T-helper 17 cell (primary cell): ENCODE measurements at places on chromosomes 16 and 17.

- H3K27ac ChIP-seq: no peak overlapping the region
- H3K36me3 ChIP-seq: no peaks in the 10 kb centered on the region
- H3K4me3 ChIP-seq: no peak overlapping the region
- H3K27me3 ChIP-seq: peaks cover 17% of the 10 kb centered on the region
- no peak for DNase-seq
- H3K4me1 ChIP-seq: peaks cover 8% of the 10 kb centered on the region
These were observed 11.9 kb downstream of the MCRIP1 start for GRCh38 chr17:81821147-81821546.

DNA sequence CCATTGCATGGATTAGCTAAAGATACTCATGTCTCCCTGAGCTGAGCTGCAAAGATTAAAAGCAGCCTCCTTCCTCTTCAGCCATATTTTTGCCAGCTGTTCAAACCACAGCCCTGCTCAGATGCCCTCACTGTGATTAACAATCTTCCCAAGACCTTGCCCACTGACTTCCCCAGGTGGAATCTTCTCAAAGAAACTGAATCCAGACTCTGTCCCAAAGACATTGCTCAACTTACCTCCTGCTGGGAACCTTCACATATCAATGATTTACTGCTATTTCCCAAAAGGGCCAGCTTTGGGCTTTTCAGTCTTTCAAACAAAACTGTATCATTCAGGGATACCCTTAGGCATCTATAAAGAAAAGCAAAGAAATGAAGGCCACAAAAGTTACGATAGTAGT lies 9.2 kb downstream of the C17orf67 start:
- no peak overlapping the region for H3K27ac ChIP-seq
- H3K36me3 ChIP-seq: peaks cover 3% of the 10 kb centered on the region
- no peak overlapping the region for H3K4me3 ChIP-seq
- H3K4me1 ChIP-seq: peaks cover 10% of the 10 kb centered on the region

- peaks cover 21% of the 10 kb centered on the region for H3K27me3 ChIP-seq
- no peaks in the 10 kb centered on the region for H3K36me3 ChIP-seq
- no peak for DNase-seq
- H3K4me3 ChIP-seq: no peak overlapping the region
- H3K4me1 ChIP-seq: peaks cover 4% of the 10 kb centered on the region
- no peak overlapping the region for H3K27ac ChIP-seq
These were observed 60.4 kb downstream of the NOG start for GRCh38 chr17:56653877-56654276.

DNA sequence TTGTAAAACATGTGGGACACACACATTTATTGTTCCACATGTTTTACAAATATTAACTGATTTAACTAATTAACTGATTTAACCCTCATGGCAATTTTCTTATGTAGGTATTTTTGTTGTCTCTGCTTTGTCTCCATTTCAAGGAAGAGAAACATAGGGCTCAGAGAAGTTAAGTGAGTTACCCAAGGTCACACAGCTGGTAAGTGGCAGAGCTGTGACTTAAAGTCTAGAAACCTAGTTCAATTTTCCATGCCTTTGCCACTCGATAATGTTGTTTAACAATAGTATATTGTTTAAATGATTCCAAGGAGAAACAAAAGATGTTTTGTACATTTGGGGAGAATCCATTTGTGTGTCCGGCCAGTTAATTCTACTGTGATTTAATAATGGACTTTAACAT lies 284.1 kb upstream of the CDH5 start:
- H3K27ac ChIP-seq: no peak overlapping the region
- H3K27me3 ChIP-seq: peaks cover 36% of the 10 kb centered on the region
- H3K4me3 ChIP-seq: no peak overlapping the region
- no peaks in the 10 kb centered on the region for H3K36me3 ChIP-seq
- no peak for DNase-seq

GRCh38 chr17:76272541-76273444 lies 7.6 kb downstream of the UBALD2 start:
- no peaks in the 10 kb centered on the region for H3K36me3 ChIP-seq
- peaks cover 50% of the 10 kb centered on the region for H3K4me1 ChIP-seq
- peak overlapping the region; percentile 94 for H3K27ac ChIP-seq
- DNase-seq: no peak
- H3K4me3 ChIP-seq: peak overlapping the region; percentile 85

GRCh38 chr17:27565874-27566670 lies 64.9 kb upstream of the LGALS9 start:
- H3K27ac ChIP-seq: no peak overlapping the region
- H3K27me3 ChIP-seq: no peaks in the 10 kb centered on the region
- DNase-seq: no peak
- H3K36me3 ChIP-seq: peaks cover 5% of the 10 kb centered on the region

DNA sequence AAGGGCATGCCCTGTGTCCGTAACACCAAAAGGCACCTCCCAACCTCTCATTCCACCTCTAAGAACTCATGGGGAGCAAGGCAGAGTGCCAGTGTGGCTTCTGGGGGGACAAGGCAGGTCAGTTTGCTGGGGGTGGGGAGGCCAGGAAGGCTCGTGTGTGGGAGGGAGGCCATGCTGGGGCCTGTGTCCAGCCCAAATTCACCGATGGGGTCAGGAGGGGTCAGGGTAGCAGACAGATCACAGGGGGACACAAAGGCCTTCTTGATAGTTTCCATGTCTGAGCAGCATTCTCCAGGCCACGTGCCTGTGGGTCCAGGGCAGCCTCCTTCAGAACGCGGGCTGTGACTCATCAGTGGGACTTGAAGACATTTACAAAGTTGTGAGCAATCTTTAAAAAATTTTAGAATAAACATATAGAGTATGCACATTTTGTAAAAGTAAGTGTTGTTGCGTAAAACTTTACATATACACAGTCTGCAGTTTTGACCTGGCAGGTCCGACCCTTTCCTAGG lies 20.9 kb downstream of the SPACA3 start:
- no peaks in the 10 kb centered on the region for H3K36me3 ChIP-seq
- H3K27me3 ChIP-seq: peaks cover 69% of the 10 kb centered on the region
- H3K4me1 ChIP-seq: no peaks in the 10 kb centered on the region
- DNase-seq: no peak

- no peaks in the 10 kb centered on the region for H3K36me3 ChIP-seq
- no peak overlapping the region for H3K4me3 ChIP-seq
These were observed 28.2 kb upstream of the DNAI2 start for GRCh38 chr17:74245871-74246270.

DNA sequence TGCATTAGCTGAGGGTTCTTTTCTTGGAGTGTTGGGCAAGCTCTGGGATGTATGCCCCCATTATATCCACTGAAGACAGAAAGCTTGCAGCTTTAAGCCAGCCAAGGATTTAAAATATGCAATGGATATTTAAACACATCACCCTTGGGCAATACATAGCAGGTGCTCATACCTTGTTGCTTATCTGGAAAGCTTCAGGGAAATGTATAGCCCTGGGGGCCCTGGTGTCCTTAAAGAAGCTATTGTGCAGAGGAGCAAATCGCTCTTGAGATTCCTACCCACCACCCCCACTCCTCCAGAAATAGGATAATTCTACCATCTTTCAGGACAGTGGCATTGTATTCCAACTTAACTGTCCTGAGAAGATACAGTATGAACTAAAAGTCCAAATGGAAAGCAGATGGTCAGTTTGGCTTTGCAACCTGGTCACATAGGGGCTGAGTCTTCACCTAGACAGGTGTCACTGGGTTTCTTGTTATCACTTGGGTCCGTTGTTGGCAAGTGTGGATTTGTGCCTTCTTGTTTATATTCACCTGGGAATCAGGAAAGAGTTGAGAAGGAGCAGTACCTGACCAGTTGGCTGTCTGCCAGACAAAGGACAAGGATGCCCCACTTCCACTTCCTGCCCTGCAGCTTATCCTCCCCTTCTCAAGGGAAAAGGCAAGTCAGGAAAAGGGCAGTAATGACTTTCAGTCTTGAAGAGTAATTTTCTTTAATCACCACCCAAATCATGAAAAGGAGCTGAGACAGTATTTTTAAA lies 3.4 kb downstream of the ANKRD40CL start:
- no peak overlapping the region for H3K27ac ChIP-seq
- no peak overlapping the region for H3K4me3 ChIP-seq
- H3K27me3 ChIP-seq: peaks cover 5% of the 10 kb centered on the region
- no peaks in the 10 kb centered on the region for H3K36me3 ChIP-seq
- H3K4me1 ChIP-seq: peaks cover 9% of the 10 kb centered on the region

GRCh38 chr17:67035131-67036083 lies 8.9 kb upstream of the CACNG1 start:
- no peak overlapping the region for H3K4me3 ChIP-seq
- no peaks in the 10 kb centered on the region for H3K4me1 ChIP-seq
- H3K27ac ChIP-seq: no peak overlapping the region
- H3K27me3 ChIP-seq: peaks cover 7% of the 10 kb centered on the region

GRCh38 chr17:81528651-81529436 lies 667 bp downstream of the FSCN2 start:
- DNase-seq: no peak
- H3K4me1 ChIP-seq: no peaks in the 10 kb centered on the region
- peaks cover 6% of the 10 kb centered on the region for H3K27me3 ChIP-seq
- no peak overlapping the region for H3K4me3 ChIP-seq

GRCh38 chr17:49969134-49969759 lies at the start of gene DLX4:
Gene DLX4 (plus strand): TSS chr17:49969190. CDS start chr17:49969469, 279 bp downstream.
- DNase-seq: no peak
- H3K4me3 ChIP-seq: peak within 1 kb of the TSS; percentile 91
- H3K27ac ChIP-seq: no peak within 1 kb of the TSS
- peaks cover 6% of the 10 kb centered on the region for H3K36me3 ChIP-seq
- H3K4me1 ChIP-seq: peaks cover 35% of the 10 kb centered on the region

- peaks cover 13% of the 10 kb centered on the region for H3K27me3 ChIP-seq
- H3K4me1 ChIP-seq: peaks cover 2% of the 10 kb centered on the region
- H3K4me3 ChIP-seq: peak overlapping the region; percentile 19
- DNase-seq: no peak
- no peak overlapping the region for H3K27ac ChIP-seq
- no peaks in the 10 kb centered on the region for H3K36me3 ChIP-seq
These were observed 109.8 kb downstream of the ZFHX3 start for GRCh38 chr16:72937916-72938794.

DNA sequence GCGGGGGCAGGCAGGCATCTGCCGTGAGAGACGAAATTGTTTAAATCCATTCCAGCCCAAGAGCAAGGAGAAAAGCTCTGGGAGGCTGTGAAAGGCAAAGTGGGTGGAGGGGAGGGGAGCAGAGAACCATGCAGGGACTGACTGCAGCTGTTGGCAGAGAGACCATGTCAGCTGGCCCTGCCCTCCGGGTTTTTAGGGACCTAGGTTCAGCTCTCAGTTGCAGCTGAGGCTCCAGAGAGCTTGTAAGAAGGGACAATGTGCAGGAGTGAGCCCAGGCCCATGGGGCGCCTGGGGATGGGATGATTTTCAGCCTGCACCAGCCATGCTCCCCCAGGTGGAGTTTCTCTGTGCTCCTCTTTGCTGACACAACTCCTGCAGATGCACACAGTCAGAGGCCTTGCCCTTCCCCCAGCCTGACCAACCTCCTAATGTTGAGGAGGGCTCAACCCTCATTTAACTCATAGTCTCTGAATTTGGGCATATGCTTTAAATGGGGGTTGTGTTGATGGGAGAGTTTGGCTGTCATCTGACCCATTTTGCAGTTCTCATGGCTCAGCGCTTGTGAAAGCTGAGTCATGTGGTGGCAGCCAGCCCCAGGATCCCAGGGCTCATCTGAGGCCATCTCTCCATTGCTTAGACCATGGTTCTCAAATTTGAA lies 70.9 kb downstream of the PLXDC1 start:
- peaks cover 5% of the 10 kb centered on the region for H3K27me3 ChIP-seq
- no peak overlapping the region for H3K4me3 ChIP-seq
- H3K27ac ChIP-seq: no peak overlapping the region
- DNase-seq: no peak
- peaks cover 2% of the 10 kb centered on the region for H3K4me1 ChIP-seq
